ENCODE measurements at places on chromosomes 3 and 15.

DNA sequence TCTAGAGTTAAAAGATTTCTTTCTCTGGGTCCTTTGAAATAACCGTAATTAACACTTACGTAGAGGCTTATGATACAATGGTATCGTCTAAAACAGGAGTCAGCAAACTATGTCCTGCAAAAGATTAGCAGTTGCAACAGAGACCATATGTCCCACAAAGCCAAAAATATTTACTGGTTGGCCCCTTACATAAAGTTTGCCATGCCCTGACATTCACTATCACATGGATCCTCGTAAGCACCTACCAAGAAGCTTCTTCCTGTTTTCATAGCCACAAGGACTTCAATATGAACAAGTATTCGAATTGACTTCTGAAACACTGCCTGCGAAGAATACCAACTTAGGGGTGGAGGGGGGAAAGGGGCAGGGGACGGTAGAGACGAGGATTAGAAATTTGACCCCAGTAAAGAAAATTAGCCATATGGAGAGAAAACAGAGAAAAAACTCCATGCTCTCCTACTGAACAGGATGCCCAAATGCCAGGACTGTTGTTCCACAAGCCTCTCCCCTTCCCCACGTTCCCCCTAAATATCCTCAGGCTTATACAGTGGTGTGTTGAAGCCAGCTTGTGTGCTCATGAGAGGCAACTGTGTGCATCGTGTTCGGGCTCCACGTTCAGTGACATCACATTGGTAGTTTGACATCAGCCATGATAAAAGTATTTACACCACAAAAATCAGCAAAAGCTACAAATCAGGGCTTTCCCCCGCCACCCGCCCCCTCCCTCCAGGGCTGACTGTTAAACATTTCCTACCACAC is 144.1 kb upstream of the HES1 start:
- no peak for DNase-seq

DNA sequence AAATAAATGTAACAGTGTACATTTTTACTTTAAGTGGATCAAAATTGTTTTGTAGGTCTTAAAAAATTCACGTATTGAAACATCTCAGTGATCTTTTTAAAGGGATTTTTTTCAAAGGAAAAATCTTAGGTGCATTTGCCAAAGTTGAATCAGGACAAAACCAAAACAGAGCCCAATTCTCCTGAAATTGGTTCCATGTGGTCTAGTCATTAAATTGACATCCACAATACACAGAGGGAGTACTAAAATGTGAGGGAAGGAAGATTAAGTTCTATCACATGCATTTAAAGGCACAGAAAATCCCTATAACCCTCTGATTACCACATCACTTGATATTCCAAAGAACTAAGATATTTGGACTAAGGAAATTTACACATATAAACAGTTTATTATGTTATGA is 39.3 kb upstream of the HDC start:
- no peak for DNase-seq

DNA sequence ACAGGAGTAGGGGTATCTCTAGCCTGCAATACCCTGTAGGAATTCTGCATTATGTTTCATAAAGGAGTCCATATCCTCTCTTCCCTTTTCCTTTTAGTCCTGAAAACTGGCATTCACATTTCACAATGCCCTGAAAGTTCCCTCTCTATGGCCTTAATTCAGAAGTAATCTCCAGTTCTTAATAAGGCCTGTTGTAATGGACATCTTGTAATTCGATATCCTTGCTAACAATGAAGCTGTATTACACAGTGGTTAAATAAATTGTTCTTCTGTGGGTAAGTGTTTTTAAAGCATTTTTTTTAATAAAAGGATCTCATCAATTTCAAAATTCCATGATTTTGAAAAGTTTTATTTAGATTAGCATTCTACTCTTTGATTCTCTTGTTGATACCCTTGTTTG is 34.3 kb upstream of the NEO1 start:
- DNase-seq = no peak

GRCh38 chr15:51837792-51838251 is 8.4 kb downstream of the TMOD3 start:
- DNase-seq = no peak

DNA sequence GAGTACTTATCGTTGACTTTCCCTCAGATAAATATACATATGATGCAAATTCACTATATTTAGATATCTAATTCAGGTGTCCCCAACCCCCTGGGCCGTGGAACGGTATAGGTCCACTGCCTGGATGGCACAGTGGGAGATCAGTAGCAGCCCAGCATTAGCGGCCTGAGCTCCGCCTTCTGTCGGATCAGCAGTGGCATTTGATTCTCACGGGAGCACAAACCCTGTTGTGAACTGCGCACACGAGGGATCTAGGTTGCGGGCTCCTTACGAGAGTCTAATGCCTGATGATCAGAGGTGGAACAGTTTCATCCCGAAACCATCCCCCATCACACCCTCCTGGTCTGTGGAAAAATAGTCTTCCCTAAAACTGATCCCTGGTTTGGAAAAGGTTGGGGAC is 6.9 kb downstream of the KNL1 start:
- no peak for DNase-seq

- peak; percentile 29 for DNase-seq
Measured at GRCh38 chr3:190340071-190340470, 17.8 kb upstream of the CLDN1 start.

- peak; percentile 94 for DNase-seq
Measured at GRCh38 chr3:102174312-102174712, 260.5 kb upstream of the ZPLD1 start.

- DNase-seq = peak; percentile 20
Measured at GRCh38 chr3:179244878-179245277, 6.0 kb downstream of the KCNMB3 start.

GRCh38 chr3:64150623-64151207 is 74.6 kb downstream of the PRICKLE2 start:
- DNase-seq = peak; percentile 96

- DNase-seq = peak; percentile 2
Measured at GRCh38 chr3:155356594-155357370, 63.3 kb upstream of the STRIT1 start.

DNA sequence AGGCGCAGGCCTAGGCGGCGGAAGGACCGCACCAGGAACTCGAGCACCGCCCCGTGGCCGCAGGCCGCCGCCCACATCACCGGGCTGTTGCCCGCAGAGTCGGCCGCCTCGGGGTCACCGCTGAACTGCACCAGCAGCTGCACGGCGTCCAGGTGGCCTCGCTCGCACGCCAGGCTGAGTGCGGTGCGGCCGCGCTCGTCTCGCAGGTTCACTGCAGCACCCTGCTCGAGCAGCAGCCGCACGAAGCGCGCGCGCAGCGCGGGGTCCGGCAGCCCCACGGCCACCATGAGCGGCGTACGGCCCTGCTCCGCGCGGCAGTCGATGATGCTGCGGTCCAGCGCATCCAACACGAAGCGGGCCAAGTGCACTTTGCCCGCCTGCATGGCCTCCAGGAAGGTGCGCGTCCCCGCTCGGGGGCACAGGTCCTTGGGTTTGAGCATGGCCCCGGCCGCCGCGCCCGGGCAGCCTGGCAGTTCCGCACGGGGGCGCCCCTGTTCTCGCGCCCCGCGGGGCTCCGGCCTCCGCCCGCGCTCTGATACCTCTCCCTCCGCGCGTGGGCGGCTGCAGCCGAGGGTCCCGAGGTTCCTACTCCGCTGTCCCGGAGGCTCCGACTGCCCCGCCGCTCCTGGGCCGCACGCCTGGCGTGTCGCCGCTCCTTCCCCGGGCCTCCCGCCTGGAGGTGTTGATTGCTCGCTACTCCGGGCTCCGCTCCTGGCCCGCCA is 556 bp downstream of the ANKRD63 start:
- DNase-seq = peak; percentile 8

- no peak for DNase-seq
Measured at GRCh38 chr3:56477646-56478045, 9.4 kb upstream of the ERC2 start.

DNA sequence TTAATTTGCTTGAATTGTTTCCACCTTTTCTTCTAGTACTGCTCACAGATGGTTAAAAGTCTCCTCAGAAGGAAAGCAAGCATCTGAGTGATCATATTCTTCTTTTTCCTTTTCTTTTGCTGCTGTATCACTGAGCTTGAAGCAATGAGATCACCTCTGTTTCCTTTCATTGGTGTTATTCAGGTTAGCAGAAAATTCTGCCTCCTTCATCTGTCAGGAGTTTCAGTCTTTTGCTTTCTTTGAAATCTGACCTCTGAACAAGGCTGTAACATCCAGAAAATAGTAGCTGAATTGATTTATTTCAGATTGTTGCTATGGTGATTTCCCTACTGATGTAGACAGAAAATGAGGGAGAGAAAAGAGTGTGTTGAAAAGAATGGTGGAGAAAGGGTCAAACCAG is 343.0 kb downstream of the MFSD1 start:
- DNase-seq = no peak

DNA sequence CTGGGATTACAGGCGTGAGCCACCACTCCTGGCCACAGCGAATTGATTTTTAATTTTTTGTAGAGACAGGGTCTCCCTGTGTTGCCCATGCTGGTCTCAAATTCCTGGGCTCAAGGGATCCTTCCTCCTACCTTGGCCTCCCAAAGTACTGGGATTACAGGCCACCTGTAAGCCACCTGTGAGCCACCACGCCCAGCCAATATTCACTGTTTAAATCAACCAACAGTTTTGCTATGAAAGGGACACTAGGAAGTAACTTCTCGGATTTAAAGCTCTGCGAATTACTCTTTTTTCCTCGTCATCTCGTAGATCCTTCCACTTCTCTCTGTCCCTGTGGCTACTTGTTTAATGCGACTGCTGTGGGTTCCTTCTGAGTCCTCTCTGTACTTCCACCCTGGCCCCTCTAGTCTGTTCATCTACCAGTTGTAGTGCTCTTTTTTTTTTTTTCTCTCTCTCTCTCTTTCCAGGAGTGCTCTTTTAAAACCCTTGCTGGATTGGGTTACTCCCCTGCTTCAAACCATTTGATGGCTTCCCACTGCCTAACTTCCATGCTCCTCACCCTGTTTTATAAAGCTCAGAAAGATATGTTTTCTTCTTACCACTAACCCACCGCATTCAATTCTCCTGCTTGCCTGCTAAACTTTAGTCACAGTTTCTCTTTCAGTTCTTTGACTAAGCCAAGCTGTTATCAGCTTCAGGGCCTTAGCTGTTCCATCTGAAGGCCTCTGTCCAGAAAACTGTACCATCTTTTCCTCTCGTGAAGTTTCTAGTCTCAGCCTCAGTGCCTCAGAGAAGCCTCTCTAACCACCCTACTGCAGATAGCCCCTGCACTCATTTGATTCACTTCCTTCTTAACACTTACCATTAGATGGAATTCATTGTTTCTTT is 12.4 kb downstream of the RTF1 start:
- DNase-seq = no peak

DNA sequence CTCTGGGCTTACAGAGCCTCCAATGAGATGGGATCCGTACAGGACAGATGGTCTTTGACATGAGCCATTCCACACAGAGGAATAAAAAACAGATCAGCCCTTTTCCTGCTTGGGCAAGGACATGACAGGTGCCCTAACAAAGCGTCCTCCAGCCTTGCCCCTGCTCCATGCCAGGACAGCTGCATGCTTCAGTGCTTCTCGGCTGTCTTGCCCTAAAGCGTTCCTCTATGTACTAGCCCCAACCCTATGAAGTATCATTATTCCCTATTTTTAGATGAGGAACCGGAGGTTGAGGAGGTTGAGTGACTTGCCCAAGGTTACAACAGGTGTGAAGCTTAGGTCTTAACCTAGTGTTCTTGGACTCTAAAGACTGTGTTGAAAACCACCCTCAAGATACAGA is 10.5 kb downstream of the POMGNT2 start:
- DNase-seq = no peak

GRCh38 chr3:13005301-13005700 is 67.9 kb downstream of the IQSEC1 start:
- no peak for DNase-seq

DNA sequence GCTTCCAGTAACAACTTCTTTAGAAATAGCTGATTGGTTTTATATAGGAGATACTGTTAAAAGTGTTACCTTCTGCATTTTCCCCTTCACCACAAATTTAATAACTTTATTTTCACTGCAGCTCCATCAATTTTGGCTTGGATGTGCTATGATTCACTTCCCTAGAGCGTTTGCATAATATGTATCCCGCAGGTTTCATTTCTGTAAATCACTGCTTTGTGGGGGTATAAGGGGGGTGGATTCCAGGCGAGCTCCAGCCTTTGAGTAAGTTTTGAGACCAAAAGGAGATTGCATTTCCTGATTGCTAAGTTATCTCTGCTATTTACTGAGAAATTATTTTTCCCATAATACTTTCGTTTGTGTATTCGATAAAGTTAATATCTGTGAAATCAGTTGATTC is 232.6 kb downstream of the TBL1XR1 start:
- no peak for DNase-seq

DNA sequence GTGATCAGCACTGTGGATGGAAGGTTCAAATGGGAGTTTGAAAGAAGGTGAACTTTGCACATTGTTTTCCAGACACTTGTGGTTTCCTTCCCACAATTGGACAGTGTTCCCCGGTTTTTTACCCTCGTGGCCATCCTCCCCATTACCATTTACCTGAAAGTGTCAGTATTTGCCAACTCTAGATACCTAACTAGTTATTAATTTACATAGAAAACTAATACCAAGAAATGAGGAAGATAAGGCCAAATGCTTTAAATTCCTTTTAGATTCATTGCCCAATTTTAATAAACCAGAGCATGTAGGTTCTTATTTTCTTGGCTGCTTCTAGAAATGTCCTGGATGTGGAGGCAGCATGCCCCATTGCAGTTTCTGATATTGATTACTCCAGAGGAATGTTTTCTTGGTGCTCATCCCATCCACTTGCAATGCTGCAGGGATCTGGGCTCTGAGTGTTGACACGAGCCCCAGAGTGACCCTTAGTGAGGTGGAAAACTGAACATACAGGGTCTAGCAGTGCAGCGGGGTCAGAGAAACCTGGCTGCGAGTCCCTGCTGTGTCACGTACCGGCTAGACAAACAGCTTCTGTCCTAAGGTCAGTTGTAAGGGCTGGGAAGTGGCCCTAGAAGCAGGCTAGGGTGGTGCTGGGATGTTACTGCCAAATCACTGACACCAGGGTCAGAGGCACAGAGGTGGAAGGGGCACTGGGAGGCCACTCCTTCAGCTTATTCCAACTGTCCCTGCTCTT is 23.5 kb downstream of the LSM3 start:
- no peak for DNase-seq

- DNase-seq = peak; percentile 25
Measured at GRCh38 chr3:174863488-174863887, 4.4 kb downstream of the NAALADL2 start.

DNA sequence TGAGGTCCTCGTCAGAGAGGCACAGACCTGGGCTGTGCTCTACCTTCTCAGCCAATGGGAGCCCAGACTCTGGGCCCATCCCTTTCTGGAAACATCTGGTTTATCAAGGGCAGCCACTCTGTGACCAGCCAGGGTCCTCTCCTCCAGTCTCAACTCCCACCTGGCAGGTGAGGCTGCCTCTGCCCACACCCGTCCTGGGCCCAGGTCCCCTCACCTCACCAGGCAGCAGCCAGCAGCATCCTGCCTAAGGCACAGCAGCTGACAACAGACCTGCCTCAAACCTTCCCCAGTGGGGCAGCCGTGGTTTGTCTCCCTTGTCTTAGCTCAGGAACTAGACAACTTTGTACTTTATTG is 8.7 kb upstream of the VIPR1 start:
- no peak for DNase-seq

- DNase-seq = no peak
Measured at GRCh38 chr15:66573348-66573718, 7.5 kb upstream of the LCTL start.
